Activated naive CD8-positive, alpha-beta T cell treated with anti-CD3 and anti-CD28 coated beads, Interleukin-2, amount 50 U/mL, for 16 hours (primary cell): ENCODE measurements at places on chromosomes 3 and 15.

GRCh38 chr3:45332901-45333407 lies 55.4 kb upstream of the LARS2 start:
- DNase-seq: no peak

- no peak for DNase-seq
Measured at GRCh38 chr3:158617982-158618875, 26.1 kb upstream of the GFM1 start.

DNA sequence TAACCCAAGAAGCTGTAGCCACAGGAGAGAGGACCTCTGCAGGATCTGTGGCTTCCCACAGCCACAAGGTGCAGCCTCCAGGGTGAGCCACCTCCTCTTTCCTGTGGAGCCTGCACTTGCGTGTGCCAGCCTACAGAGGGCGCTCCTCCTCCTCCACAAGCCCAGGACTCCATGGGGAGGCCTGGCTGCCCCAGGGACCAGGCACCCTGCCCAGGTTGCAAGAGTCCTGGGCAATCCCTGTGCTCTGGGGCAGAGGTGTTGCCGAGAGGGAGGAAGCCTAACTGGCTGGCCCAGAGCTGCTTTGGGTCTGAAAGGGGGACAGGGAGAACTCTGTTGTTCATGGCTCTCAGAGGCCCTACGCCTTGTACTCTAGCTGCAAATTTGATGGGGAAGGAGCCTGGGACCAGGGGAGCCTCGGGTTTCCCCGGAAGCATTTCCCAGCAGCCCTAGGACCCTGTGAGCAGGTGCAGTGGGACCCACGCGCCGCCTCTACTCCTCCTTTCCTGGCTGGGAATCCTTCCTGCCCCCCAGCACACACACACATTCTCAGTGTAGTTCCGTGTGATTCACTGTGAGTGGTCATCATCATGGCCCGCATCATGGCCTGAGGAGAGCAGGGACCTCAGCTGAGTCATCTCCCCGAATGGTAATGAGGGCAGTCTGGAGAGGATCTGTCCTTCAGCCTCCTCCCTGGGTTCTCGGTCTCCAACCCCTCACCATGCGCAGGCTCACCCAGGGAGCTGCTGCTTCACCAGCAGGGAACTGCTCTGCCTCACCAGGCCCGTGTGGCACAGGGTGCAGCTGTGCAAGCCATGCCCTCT lies 24.3 kb downstream of the TBC1D21 start:
- DNase-seq: no peak

DNA sequence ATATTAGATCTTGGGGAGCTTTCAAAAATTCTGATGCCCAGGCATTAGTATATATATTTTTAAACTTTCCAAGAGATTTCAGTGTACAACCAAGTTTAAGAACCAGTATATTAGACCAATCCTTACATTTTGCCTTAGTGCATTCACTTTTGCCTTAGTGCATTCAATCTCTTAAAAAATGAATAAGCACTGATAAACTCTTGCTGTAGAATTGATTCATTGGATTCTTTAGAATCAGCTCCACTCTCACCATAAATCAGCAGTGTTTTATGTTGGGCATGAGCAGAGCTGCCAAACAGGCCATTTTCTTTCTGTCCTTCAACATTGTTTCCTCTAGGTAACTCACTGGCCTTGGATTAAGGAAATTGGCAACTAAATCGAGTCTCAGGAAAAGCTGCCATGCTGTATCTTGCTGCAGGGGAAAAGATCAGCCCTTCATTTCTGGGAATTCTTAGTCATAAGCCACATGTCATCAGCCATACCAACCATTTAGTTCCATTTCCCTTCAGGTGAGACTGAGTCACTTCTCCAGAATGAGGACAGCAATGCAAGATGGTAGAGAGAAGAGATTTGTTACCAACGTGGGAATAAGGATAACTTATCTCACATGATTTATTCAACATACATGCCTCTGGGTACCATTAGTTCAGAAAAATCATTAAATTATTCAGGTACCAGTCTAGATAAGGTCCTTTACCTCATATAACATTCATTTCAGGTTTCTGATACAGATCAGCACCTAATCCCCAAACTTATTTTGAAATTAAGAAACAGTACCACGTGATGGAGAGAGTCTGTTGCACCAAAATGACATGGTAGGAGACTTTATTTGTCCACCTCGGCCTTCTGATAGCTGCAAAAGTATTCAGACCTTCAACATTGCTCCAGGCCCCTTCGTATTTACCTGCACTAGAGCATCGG lies 192.5 kb downstream of the P3H2 start:
- DNase-seq: no peak

DNA sequence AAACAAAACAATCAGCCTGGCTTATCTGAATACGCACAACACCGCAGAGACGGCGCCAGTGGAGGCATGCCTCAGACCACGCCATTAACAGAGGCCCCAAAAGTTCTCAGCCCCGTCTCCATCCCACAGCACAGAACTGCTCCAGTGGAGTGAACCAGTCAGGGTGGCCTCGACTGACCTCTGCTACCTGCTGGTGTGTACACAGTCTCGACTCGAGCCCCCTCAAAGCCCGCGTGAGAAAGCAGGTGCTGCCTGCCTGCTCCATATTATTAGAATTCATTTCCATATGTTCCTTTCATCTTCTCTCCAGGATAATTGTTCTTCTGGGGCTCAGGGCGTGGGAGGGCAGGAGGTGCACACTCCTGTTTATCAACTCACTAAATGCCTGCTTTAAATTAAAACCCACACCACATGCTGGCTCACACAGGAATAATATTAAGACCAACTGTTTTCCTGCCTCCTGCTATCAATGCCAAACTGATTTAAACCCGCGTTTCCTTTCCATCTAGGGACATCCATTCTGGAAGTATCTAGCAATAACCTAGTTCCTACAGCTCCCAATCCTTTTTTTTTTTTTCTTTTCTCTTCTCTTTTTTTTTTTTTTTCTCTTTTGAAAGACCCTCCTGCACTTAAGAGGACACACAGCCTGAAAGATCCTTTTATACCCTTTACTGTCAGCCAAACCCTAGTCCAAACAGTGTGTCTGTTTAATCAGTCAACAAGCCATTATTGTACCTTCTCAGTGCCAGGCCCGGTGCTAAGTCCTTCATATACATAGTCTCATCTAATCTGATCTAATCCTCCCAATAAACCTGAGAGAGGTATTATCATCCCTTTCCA lies 101.2 kb downstream of the TLE3 start:
- DNase-seq: no peak

GRCh38 chr3:70996082-70996481 lies 587.4 kb downstream of the FOXP1 start:
- no peak for DNase-seq

DNA sequence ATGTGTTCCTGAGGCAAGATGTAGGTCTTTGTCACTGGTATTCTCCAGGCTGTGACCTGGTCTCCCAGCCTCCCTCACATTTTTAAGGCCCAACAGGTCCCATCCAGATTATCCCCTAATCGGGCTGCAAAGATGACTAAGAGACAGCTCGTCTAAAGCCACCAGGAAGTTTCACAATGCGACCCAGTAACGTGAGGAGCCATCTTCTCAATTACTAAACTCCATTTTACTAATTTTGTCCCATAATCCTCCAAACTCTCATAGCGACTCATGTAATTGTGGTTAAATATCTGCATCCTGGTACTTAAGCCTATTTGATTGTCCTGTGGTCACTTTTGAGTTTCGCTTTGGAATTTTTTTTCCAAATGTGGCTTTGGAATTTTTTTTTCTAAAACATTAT lies 8.7 kb upstream of the PLA2G4F start:
- DNase-seq: no peak

DNA sequence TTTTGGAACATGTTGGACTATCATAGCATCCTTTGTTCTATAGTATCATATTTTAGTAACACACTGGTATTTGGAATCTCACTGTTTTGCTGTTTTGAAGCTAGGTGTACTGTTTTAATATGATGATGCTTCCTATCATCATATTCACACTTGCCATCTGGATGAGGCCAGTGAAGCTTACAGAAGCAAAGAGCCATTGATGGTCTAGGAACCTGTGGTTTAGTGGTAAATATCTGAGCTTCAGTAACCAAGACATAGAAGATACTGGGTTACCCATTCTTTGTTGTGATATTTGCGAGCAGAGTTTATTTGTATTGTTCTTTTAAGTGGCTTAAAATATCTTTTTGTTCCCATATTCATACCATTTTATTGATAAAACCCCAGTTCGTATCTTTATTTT lies 304.1 kb downstream of the SATB1 start:
- DNase-seq: no peak

GRCh38 chr15:33780011-33780768 lies 188.1 kb upstream of the CHRM5 start:
- no peak for DNase-seq

DNA sequence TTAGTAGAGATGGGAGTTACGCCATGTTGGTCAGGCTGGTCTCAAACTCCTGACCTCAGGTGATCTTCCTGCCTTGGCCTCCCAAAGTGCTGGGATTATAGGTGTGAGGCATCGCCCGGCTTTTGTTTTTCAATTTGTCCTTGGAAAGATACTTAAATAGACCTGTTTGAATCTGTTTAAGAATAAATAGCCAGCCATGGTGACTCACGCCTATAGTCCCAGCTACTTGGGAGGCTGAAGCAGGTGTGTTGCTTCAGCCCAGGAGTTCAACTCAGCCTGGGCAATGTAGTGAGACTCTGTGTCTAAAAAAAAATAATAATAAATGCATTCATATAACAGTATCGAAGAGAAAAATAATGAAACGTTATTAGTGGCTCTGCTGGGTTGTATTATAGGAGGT lies 17.3 kb downstream of the SNAPC5 start:
- DNase-seq: no peak

DNA sequence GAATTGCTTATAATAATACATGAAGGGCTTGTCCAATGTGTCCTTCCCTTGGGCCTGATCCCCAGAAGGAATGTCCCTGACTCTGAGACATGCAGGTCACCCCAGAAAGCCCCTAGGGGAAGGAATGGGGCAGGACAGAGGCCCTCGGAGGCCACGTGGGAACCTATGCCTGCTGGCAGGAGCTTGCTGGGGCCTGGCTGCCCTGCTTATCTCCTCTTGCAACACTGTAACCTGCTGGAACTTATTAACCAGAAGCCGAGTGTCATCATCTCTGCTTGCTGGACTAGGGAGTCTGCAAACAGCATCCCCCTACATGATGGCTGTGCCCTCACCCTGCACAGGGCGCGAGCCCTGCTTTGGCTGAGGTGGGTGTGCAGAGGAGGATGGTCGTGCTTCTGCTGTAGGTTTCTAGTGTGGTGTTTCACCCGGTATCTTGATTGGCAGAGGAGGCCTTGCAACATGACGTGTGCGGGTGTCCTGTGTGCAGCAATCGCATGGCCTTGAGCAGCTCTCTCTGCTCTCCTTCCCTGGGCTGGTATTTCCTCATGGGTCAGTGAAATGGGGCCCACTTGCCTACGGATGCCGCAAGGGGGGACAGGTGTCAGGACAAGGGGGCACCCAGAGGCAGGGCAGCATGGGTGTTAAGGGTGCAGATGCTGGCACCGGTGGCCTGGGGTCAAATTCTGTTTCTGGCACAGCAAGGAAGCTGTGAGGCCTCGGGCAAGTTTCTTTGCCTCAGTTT lies 5.0 kb downstream of the CHST13 start:
- no peak for DNase-seq

- DNase-seq: no peak
Measured at GRCh38 chr3:19744047-19744446, 190.0 kb downstream of the EFHB start.

DNA sequence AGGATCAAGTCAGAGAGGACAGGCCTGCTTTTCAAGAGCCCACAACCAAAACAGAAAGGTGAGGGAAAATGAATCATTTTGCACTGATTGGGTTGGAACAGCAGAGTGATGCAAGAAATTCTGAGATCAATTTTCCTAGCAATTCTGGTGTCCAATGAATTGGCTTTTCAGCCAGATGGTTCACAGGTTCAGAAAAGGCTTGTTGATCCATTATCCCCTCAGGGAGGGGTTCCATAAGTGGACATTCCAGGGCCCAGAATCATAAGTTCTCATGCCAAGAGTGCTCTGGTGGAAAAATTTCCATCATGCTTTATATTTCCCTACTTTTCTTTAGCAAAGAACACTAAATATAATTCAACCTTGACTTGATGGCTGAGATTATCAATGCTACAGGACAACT lies 16.2 kb downstream of the RBP2 start:
- no peak for DNase-seq

- DNase-seq: no peak
Measured at GRCh38 chr3:94460931-94461330, 398.1 kb downstream of the NSUN3 start.

GRCh38 chr3:185270956-185271332 lies 17.1 kb upstream of the EHHADH start:
- DNase-seq: no peak

DNA sequence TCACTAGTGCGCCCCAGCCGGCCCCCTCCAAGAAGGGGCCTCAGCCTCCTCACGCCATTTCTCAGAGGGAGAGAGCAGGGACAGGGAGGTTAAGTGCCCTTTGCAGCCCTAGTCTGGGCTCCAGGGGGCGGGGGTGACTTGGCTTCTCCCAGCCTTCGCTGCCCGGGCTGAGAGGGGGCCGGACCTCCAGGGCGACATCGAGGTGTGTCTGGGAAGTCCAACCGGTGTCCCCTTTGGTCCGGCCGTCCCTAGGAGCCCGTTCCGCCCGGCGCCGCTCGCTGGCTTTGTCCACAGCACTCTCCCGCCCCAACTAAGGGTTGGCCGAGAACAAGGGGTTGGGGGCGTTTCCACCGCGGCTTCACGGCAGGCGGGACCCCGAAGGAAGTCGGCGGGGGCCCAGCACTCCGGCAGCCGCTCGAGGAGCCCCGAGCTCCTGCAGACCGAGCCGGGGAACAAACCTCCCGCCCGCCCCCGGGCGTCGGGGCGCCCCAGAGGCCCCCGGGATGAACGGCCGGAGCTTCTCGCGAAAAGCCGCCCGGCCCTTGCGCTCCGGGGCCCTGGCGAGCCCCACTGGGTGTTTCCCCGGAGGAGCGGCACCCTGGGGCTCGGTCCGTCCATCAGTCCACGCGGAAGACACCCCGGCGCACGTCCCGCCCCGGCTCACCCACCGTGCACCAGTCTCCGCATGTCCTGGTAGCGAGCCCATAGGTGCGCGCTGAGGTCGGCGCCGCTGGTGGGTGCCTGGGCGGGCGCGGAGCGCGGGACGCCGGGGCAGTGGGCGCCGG lies 627 bp downstream of the NT5DC2 start:
- no peak for DNase-seq
